Regular cardiac myocyte (primary cell): ENCODE measurements at places on chromosomes 5 and 9. TPM values are rescaled to one million over a fixed set of nuclear protein-coding genes. Genes with fewer than 3 reads are reported as not detected.

The FAT2 gene
- total RNA-seq = under 0.01 TPM in 2 replicates

The ACTL7A gene
- not detected in 2 replicates for total RNA-seq

The OR13C5 gene
- not detected in 2 replicates for total RNA-seq

The CARD6 gene
- total RNA-seq = 19.6 and 23.7 TPM in 2 replicates

The SLC27A6 gene
- total RNA-seq = under 0.01 TPM in 1 of 2 replicates, not detected in the other
